ENCODE measurements at places on chromosomes 4 and X. TPM values are rescaled to one million over a fixed set of nuclear protein-coding genes. Genes with fewer than 3 reads are reported as not detected.

DNA sequence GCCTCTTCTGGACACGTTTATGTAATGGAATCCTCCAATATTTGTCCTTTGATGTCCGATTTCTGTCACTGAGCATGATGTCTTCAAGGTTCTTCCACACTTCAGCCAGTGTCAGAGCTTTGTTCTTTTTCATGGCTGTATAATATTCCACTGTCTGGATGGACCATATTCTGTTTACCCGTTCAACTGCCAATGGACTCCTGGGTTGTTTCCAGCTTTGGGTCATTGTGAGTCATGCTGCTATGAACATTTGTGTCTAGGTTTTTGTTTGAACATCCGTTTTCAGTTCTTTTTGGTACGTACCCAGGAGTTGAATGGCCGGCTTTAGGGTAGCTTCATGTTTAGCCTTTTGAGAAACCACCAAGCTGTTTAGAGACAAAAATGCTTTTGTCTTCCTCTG is 93.2 kb downstream of the SHOX start:
- DNase-seq = no peak

DNA sequence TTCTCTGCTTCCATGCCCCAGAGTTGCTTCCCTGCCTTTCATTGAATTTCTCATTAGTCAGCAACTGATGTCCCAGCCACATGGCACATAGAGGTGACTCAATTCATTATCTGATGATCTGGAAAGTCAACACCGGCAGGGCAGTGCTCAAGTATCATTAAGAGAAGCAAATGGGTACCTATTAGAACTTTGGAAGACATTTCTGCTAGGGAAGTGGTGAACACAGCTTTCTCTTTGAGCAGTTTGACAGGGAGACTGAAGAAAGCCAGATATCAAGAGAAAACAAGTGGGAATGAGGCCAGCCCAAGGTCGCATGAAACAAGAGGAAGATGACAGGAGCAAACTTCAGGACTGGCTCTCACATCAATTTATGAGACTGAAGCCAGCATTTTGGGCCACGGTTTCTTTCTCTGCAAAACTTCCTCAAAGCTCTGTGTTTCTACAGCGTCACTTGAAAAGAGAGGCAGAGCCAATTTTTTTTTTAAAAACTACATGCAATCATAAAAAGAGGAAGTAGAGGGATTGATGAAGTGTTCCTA is 108.3 kb upstream of the RPS6KA3 start:
- peak; percentile 51 for DNase-seq

SSX4B gene
- total RNA-seq = not detected

DNA sequence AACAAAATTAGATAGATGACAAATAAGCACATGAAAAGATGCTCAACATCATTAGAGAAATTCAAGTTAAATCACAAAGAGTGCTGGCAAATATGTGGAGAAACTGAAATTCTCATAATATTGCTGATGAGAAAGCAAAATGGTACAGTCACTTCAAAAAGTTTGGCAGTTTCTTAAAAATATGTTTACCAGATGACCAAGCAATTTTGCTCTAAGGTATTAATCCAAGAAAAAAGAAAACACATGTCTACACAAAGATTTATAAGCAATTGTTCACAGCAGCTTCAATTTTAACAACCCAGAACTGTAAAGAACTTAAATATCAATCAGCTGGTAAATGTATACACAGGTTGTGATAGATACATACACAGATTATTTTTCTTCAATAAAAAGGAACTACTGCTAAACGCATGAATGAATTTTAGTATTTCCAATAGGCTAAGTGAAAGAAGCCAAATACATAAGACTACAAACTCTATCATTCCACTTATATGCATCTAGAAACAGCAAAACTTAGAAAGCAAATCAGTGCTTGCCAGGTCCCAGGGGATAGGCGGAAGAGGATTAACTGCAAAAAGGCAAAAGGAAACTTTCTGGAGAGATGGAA is 11.7 kb downstream of the OTUD4 start:
- DNase-seq = no peak

- no peak for DNase-seq
These were observed 540 bp upstream of the HADH start for GRCh38 chr4:107989162-107989536.

DNA sequence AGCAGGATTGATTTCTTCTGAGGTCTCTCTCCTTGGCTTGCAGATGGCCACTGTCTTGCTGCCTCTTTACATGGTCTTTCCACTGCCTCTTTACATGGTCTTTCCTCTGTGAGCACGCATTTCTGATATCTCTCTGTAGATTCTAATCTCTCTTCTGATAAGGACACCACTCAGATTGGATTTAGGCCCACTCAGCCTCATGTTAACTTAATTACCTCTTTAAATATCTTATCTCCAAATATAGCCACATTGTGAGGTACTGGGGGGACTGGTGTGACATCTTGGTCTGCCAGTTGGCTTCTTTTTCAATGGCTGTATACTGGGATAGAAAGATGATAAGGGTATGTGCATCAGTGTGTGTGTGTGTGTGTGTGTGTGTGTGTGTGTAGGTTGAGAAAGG is 153.7 kb downstream of the AWAT2 start:
- DNase-seq = no peak

DNA sequence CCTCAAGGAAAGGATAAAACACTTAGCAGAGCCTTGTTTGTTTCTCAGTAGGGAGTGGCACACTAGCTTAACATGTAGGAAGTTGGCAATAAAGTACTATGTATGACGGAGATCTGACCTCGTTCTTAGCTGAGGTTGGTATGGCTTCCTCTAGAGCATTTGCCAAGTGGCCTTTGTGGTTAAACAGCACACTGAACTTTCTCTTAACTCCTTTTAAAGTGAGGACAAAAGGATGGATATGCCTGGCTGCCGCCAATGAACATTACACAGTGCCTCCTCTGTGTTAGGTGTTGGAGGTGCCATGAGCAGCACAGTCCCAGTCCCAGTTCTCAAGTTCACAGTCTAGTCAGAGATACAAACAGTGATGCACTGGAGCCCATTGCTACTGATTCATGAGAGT is 54.4 kb downstream of the VGLL1 start:
- DNase-seq = no peak

GRCh38 chr4:153529646-153530045 is 63.5 kb downstream of the TMEM131L start:
- no peak for DNase-seq

GRCh38 chr4:57103051-57103450 is 7.1 kb downstream of the IGFBP7 start:
- DNase-seq = peak; percentile 62

ART3 gene
- total RNA-seq = 2.0 TPM

DNA sequence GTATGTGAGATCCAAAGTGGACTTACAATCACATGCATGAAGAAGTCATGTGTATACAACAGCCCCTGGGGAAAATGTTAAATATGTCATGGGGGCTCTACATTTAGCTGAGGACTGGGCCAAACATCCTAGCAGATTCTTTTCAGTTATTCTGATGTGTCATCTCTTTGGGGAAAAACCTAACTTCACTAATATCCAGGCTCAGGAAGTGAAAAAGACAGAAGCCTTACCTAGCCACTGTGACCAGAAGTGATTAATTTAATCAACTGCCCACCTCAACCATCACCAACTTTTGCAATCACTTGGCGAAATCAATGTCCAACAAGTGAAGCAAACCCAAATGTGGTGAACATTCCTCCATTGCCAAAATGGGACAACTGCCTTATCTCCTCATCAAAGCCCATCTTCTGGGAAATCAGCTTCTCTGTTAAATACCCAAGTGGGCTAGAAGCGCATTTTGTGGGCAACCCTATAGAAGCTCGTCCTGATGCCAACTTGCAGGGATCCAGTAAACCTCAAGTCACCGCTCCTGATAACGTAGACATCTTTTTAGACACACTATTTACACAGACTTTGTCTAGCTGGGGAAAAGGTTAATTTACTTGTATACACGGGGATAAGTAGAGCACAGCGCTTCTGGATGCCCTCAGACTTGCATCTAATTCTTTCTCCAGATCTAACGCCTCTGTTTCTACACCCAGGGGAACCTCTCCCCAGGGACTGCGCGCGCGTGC is 1.4 kb upstream of the HHIP start:
- no peak for DNase-seq

- DNase-seq = no peak
These were observed 24.0 kb downstream of the ASB9 start for GRCh38 chrX:15245896-15246295.

CT45A5 gene
- total RNA-seq = not detected

ZFP92 gene
- 0.09 TPM for total RNA-seq

HSFX4 gene
- not detected for total RNA-seq

- DNase-seq = no peak
These were observed at the start of gene UGT2B17 for GRCh38 chr4:68576272-68577125. TSS of gene UGT2B17 (minus strand) at chr4:68576322. CDS start at chr4:68568484, 7,838 bp downstream.

PTPN13 gene
- 29.2 TPM for total RNA-seq

- DNase-seq = no peak
These were observed 447.8 kb downstream of the FAT4 start for GRCh38 chr4:125762537-125762936.

DNA sequence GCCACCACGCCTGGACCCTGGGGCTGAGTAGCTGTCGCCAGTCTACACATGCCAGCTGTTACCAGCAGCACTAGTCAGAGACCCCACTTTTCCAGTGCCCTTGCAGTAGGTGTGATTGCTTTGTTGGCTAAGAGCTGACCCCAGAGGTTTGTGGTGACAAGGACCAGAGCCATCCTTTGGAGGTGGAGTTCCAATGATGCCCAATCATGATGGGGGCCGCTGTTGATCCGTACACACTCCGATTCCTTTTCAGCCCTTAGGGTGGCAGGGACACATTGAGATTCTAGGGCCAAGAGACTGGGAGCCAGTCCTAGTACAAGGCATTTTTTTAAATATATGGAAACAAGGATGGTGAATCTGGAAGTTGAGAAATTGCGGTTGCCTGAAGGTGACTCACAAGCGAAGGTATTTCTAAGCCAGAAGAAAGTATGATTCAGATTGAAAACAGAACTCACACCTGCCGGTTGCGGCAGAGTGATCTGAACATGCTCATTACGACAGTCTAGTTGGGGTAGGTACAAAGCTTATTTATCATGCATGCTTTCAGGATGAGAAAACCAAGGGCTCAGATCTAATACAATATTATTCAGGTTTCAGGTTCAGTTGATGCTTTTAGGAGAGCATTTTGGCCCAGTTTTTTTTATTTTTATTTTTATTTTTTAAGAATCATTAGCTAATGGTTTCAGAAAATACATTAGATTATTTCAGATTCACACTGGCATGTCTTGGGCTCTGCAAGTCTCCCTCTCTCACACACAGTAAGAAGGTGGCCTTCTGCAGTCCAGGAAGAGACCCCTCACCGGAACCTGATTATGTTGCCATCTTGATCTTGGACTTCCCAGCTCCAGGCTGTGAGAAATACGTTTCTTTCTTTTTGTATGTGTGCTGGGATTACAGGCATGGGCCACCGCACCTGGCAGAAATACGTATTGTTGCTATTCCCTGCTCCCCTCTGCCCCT is 43.4 kb downstream of the SHROOM2 start:
- peak; percentile 63 for DNase-seq

PRR32 gene
- total RNA-seq = not detected

GLRA2 gene
- 0.15 TPM for total RNA-seq

DNA sequence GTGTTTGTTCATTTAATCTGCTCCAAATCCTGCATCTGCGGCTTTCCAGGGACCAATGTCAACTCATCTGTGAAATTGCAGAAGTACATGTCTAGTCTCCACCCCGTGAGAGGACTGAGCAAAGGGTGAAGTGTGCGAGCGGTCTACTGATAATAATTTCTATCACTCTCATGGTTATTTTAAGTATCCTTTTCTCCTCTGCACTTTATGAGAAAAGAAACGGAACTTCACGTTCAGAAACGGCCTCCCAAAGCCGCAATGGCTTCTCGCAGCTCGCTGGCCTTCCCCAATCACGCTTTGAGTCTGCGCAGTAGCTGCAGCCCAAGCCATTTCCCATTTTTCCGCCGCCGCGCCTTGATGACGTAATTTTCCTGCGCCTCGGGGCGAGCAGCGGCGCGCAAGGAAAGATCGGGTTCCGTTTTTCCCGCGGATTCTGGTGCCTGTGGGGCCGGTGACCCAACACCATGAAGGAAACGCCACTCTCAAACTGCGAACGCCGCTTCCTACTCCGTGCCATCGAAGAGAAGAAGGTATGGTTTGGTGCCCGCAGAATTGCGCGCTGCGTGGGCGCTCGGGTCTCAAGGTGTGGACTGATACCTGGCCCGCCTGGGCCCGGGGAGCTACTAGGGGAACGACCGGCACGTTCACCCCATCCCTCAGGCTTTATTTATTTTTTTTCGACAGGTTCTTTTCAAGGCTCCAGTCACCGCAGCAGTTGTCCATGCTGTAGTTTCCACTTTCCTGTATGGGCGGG is at the start of gene EXOSC9:
Gene EXOSC9 (plus strand): TSS at position 363 of the 754 bp plus-strand sequence. CDS start 102 bp downstream, at position 465.
- peak; percentile 94 for DNase-seq

TBC1D1 gene
- total RNA-seq = 214 TPM

DNA sequence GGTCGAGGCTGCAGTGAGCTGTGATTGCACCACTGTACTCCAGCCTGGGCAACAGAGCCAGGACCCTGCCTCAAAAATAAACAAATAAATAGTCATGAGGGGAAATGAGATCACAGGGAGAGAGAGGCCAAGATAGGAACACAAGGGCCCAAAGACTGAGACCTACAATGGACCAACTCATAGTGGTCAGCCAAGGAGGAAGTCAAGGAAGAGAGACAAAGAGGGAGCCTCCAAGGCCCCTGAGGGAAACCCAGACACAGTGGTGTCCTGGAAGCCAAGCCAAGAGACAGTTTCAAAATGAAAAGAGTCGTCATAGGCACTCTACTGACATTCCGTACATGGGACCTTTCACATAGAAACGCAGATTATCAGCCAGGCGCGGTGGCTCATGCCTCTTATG is 153.3 kb downstream of the BCOR start:
- DNase-seq = no peak

DNA sequence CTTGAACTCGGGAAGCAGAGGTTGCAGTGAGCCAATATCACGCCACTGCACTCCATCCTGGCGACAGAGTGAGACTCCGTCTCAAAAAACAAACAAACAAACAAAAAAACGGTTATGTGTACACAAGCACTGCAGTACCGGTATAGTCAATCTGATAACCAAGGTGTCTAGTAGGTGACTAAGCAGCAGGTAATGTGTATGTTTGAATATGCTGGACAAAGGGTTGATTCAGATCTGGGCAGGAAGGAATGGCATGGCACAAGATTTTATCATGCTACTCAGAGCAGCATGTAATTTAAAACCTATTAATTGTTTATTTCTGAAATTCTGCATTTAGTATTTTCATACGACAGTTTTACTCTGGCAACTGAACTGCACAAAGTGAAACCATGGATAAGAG is 41.7 kb downstream of the MAGEC1 start:
- no peak for DNase-seq

- peak; percentile 27 for DNase-seq
These were observed 9.8 kb upstream of the BCOR start for GRCh38 chrX:40107291-40108161.

GRCh38 chr4:63786171-63786570 is 623.1 kb downstream of the TECRL start:
- no peak for DNase-seq

- DNase-seq = no peak
These were observed 115.8 kb upstream of the SHISA3 start for GRCh38 chr4:42281324-42282020.
